Femur (tissue), 1 donor: ENCODE measurements at places on chromosomes 12 and 14.

DNA sequence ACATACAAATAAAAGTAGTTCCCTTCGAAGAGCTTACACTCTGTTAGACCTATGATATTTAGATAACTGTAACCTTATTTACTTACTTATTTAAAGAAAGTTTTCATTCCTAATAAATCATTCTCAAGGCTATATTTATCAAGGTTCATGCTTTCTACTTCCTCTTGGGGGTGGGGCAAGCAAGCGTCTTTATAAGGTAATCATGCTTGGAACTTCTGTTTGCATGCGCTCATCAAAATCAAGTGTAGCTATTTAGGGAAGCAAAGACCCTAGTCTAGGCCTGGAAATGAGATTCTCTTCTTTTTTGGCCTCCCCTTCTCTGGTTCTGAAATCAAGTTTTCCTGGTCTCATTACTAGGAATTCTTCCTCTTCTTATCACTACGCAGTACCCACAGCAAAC is 766 bp downstream of the RERG start:
- no peak for DNase-seq

DNA sequence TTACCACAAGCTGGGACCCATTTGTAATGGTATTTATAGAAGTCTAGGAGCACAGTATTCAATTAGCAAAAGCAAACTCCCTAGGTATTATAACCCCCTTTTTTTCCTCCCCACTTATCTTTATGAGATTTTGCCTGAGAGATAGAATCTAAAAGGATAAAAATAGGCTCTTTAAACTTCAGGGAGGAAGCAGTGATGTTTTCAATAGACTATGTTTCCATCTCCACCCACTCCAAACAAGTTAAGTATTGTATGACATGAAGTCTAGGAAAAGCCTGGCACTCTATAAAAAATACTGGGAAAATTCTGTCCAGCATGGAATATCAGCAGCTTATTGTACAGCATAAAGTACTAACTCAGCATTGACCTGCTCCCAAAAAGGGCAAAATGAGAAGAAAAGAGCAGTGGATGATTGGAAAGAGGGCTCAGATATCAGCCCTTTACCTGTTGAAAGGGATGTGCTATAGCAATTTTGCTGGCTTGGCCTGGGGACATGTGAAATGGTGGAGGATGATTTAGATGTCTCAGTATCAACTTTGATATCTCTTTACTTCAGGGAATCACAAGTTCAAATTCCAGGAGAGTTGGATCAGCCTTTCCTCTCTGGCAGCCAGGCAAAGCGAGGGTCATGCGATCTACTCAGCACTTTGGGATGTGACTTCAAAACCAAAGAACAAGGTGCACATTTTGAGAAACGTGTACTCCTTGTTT is 72.4 kb downstream of the IGF1 start:
- no peak for DNase-seq

- peak; percentile 79 for DNase-seq
These were observed 22.7 kb downstream of the ITPR2 start for GRCh38 chr12:26810330-26810729.

DNA sequence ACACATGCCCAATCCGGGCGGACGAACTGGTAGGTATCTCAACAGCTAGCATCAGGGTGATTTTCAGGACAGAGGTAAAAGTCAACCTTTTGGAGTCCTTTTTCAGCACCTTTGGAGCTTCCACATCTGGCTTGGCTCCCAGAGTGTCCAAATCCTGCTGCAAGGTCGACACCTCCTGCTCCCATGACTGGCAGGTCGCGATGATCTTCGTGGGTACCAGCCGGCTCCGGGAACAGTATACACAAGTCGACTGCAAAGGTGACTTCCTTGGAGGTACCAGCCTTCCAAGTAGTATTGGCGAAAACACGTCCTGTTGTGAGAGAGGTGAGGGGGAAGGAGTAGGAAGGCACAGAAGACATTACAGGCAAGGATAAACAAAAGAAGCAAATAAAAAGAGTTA is 672.7 kb downstream of the TMEM121 start:
- DNase-seq = no peak

GRCh38 chr14:20331053-20331613 is 1.9 kb downstream of the CCNB1IP1 start:
- no peak for DNase-seq

GRCh38 chr12:23662966-23663365 is 286.5 kb downstream of the SOX5 start:
- no peak for DNase-seq

DNA sequence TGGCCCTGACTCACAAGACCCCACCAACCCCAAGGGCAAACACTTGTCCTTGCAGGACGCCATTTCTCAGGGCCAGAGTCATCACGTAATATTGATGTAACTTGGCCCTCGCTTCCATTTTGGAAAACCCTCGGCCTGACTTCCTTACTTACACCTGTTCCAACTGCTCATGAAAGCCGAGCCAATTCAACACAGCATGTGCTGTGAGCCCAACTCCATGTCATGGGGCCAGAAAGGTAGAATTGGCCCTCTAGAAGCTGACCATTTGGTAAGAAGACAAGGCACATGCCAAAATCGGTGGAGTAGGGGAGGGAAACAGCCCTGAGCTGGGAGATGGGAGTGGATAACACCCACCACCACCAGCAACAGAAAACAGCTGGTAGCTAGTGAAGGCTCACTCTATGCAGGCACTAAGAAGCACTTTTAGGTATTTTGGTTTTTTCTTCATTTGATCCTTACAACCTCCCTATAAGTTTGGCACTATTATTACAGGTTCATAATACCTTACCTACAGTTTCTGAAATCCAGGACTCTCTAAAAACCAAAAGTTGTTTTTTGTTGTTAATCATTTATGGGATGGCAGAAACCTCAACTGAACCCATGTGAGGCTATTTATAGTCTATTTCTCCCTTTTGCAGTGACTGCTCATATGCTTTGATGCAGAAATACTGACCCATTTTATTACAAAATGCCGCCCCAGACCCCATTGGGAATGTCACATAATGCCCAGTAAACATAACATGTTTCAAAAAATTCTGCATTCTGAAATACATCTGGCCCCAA is 6.5 kb downstream of the TTC7B start:
- DNase-seq = no peak

- no peak for DNase-seq
These were observed 119.8 kb downstream of the MGST1 start for GRCh38 chr12:16467272-16467671.

GRCh38 chr12:106066051-106066705 is 72.6 kb downstream of the NUAK1 start:
- DNase-seq = no peak

- DNase-seq = no peak
These were observed 21.0 kb downstream of the CFAP54 start for GRCh38 chr12:96510306-96510764.

- DNase-seq = peak; percentile 86
These were observed 69.6 kb downstream of the MOK start for GRCh38 chr14:102235275-102235897.

- no peak for DNase-seq
These were observed 24.6 kb upstream of the BCL7A start for GRCh38 chr12:121996945-121997612.

GRCh38 chr12:96153131-96153725 is 40.9 kb upstream of the ELK3 start:
- DNase-seq = no peak

DNA sequence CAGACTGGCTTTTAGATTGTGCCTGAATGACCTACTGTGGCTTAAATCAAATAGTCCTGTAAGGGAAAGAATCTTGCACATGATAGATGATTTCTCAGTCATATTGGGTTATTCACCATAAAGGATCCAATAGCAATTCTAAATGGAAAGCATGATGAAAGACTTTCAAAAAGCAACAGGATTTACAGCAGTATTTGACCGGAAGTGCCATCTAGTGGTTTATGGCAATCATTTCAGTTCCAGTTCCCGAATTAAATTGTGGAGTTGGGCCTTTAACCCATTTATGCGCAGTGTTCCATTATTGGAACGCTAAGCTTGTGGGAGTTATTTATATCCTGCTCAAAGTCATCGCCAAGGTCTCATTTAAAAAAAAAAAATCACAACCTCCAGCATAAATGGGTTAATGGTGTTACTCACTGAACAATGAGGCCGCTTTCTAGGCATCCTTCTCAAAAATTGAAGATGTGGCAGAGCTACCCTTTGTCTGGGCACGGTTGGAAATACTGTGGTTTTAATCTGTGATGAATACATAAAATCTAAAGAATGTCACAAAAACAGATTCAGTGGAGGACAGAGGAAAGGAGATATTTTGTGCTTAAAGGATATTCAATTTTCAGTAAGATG is 60.8 kb upstream of the REP15 start:
- DNase-seq = no peak

DNA sequence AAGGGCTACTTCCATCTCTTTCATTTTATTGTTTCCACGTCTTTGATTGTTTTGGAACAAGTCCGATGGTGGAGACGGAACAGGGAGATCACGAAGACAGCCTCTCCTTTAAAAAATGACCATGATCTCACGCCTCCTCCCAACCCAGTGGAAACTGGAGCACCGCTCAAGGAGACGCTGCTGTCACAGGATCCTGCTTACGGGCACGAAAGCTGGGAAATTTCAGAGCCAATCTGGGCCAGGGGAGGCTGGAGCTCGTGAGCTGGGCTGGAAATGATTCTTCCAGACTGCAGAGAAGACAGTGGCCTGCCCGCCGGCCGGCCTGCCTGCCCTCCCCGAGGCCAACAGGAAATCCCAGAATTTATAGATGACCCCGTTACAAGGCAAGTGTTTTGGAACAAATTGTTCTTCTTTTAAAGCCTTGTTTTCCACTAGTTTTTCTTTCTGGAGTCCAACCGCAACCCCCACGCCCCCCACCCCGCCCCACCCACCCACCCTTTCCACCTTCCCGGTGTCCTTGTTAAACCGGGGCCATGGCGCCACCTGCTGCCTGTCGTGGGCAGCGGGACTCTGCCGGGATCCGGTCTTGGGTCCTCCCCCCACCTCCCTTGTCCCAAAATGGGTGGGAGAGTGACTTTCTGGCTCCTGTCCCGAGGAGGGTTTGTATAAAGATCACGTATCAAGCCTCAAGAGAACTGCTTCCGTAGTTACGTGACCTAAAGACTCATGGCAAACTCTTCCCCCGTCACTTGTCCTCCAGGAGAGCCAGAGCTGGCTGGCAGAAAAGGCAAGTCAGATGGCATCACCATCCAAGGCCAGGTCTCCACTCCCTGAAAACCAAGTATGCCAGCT is 40.3 kb downstream of the MAP1LC3B2 start:
- peak; percentile 92 for DNase-seq

GRCh38 chr12:14325716-14326343 is 39.7 kb upstream of the ATF7IP start:
- no peak for DNase-seq
